Fibroblast of the aortic adventitia (primary cell): ENCODE measurements at places on chromosomes 7 and 10. TPM values are rescaled to one million over a fixed set of nuclear protein-coding genes. Genes with fewer than 3 reads are reported as not detected.

Gene MUC3A
- total RNA-seq, result 0.16 TPM in 1 of 2 replicates, not detected in the other

Gene SPDYE5
- 0.09 TPM in 1 of 2 replicates, not detected in the other for total RNA-seq

Gene CNTNAP2
- under 0.01 TPM in 1 of 2 replicates, not detected in the other for total RNA-seq

Gene TMEM196
- not detected in 2 replicates for total RNA-seq
